Left cardiac atrium (tissue), 4 donors: ENCODE measurements at places on chromosomes 7 and 10.

DNA sequence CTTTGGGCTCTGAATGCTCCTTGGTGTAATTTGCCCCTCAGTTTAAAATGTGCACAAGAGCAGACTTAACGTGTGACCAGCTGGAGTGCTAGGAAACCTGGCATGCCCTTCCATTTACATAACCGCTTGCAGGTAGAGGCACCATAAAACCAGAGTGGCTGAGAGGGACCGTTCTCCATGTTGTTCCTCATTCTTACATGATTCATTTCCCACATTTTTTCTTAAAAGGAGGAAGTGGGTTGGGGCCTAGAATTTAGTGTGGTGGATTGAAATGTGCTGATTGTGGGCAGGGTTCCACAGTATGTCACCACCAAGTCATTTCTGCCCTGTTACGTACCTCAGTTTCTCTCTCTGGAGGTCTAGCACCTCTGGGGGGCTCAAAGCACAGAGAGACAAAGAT lies 375.8 kb upstream of the VSTM2A start:
- no peak for DNase-seq

GRCh38 chr10:114513381-114513792 lies 109.1 kb upstream of the AFAP1L2 start:
- no peak for DNase-seq

DNA sequence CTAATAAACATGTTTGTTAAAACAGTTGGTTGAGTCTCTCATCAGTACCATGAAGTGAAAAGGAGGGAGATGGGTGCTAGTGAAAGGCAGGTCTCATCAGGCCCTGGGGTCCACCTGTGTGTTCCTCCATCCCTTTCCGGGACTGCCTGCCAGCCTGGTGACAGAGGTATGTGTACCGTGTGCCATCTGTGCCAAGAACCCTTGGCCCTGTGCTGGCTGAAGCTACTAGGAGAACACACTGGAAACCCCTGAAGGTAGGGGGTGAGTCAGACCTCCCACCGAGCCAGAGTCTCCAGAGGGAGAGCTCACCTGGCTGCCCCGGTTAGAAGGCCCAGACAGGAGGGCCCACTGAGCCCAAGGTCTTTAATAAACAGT lies 2.3 kb downstream of the DDIT4 start:
- no peak for DNase-seq

GRCh38 chr7:73865738-73866445 lies 4.9 kb downstream of the TMEM270 start:
- DNase-seq = peak; percentile 67

DNA sequence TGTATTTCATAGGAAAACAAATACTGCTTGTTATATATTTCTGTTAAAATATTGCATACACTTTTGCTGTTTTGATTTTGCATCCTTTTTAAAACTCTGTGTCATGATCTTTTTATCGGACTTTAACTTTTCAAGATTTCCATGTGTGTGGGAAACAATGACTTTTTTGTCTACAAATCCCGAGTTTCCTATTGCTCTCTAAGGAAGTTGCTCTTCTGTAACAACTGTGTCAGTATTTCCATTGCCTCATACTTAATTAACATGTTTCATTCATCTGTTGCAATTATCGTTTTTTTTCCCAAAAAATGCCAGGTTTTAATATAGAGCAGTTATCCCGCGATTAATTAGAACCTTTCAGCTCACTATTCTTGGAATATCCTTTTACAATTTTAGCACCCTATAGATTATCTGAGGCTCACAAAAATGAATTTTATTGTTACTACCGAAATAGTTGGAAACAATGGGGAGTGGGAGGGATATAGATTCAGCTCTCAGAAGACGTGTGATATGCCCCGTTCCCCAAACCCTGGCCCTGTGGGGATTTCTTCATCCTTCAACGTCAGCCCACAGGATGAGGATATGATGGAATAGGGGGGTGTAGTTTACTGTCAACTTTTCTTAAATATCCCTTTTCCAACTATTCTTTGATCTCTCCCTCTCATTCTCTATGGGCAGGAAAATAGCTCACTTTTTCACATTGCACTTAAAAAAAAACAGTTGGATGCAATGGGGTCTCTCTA lies 297.6 kb upstream of the IGFBP3 start:
- no peak for DNase-seq

GRCh38 chr10:132916421-132916841 lies 25.9 kb downstream of the CFAP46 start:
- no peak for DNase-seq

DNA sequence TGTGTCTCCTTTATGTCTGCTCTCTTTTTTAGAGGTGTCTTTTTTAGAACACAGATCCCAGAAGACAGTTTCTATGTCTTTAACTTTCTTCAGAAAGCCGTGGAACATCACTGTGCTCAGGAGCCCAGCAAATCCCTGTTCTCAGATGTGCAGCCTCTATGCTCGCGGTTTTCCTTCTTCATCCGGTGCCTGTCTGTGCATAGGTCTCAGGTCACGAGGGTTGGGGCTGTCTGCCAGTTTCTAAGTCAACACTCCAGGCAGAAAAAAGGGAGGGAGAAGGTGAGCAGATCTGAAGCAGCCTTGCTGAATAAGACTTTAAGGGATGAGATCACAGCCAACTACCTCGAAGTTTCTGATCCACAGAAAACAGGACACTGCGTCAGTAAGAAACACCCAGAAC lies 68.5 kb downstream of the CRTAC1 start:
- DNase-seq = no peak

DNA sequence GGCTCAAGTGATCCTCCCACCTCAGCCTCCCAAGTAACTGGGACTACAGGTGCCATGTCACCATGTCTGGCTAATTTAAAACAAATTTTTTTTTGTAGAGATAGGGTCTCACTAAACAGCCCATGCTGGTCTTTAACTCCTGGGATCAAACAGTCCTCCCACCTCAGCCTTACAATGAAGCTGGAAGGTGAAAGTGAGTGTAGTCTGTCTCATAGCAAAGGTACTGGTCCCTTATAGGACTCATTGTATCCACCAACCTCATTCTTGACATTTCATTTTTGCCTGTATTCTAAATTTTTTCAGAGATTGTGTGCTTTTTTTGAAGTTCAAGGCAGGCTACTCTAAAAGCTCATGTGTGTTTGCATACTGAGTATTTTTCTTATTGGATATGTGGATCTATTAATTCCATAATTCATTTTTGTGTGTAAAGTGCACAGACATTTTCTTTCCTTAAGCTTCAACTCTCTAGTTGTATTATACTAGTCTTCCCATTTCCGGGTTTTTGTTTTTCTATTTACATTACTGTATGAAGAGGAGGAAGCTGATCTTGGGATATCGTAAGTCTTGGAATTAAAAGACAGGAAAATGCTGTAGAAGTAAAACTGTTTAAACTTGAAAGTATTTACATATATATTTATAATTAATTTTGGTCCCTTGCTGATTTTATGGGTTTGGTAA lies 13.3 kb downstream of the KMT2E start:
- DNase-seq = no peak

GRCh38 chr10:132187430-132188138 lies 836 bp downstream of the DPYSL4 start:
- no peak for DNase-seq
